ENCODE measurements at places on chromosomes 12 and 14. TPM values are rescaled to one million over a fixed set of nuclear protein-coding genes. Genes with fewer than 3 reads are reported as not detected.

GRCh38 chr12:117863002-117863709 lies 105.6 kb downstream of the KSR2 start:
- no peak overlapping the region for H3K27ac ChIP-seq
- no peaks in the 10 kb centered on the region for H3K4me1 ChIP-seq
- H3K27me3 ChIP-seq = no peaks in the 10 kb centered on the region
- no peak overlapping the region for H3K4me3 ChIP-seq
- no peak for DNase-seq
- no peaks in the 10 kb centered on the region for H3K36me3 ChIP-seq

The BHLHE41 gene
- 2.6 TPM for total RNA-seq

GRCh38 chr14:74333909-74334308 lies 14.4 kb upstream of the VRTN start:
- H3K27me3 ChIP-seq = no peaks in the 10 kb centered on the region
- no peak overlapping the region for H3K4me3 ChIP-seq
- H3K36me3 ChIP-seq = no peaks in the 10 kb centered on the region
- no peak for DNase-seq
- no peak overlapping the region for H3K27ac ChIP-seq

The COL2A1 gene
- total RNA-seq = not detected

GRCh38 chr14:33916663-33917565 lies 34.0 kb downstream of the EGLN3 start:
- H3K4me3 ChIP-seq = no peak overlapping the region
- no peak overlapping the region for H3K27ac ChIP-seq
- DNase-seq = peak; percentile 7
- peaks cover 8% of the 10 kb centered on the region for H3K4me1 ChIP-seq
- H3K36me3 ChIP-seq = no peaks in the 10 kb centered on the region

GRCh38 chr14:99258876-99259726 lies 12.9 kb downstream of the BCL11B start:
- H3K27me3 ChIP-seq = no peaks in the 10 kb centered on the region
- H3K27ac ChIP-seq = no peak overlapping the region
- H3K4me3 ChIP-seq = no peak overlapping the region
- H3K4me1 ChIP-seq = no peaks in the 10 kb centered on the region
- H3K36me3 ChIP-seq = no peaks in the 10 kb centered on the region

The ASIC1 gene
- 0.99 TPM for total RNA-seq

GRCh38 chr12:58765076-58765475 lies 155.2 kb downstream of the LRIG3 start:
- H3K27ac ChIP-seq = no peak overlapping the region
- H3K27me3 ChIP-seq = no peaks in the 10 kb centered on the region
- no peak for DNase-seq
- peaks cover 44% of the 10 kb centered on the region for H3K4me1 ChIP-seq

The SLC8A3 gene
- 0.66 TPM for total RNA-seq

All from body of pancreas (tissue), 4 donors.